ENCODE measurements at places on chromosomes 2 and 18.

DNA sequence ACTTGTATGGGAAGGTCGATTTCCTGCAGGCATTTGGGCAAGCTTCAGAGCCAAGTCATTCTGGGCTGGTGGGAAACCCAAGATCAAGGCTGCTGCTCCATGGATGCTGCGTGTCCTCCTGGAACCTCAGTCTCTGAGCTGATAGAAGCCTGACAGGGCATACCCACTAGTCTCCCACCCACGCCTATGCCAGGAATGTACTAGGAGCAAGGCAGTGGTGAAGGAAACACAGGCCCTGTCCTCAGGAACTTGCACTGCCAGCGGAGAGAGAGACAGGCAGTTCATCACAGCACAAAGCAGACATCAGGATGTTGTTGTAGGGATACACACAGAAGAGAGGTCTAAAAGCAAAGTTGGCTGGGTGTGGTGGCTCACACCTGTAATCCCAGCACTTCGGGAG lies 84.2 kb downstream of the PLB1 start:
- no peak for DNase-seq

- no peak for DNase-seq
Observed at GRCh38 chr2:68806511-68807109, 64.6 kb downstream of the BMP10 start.

DNA sequence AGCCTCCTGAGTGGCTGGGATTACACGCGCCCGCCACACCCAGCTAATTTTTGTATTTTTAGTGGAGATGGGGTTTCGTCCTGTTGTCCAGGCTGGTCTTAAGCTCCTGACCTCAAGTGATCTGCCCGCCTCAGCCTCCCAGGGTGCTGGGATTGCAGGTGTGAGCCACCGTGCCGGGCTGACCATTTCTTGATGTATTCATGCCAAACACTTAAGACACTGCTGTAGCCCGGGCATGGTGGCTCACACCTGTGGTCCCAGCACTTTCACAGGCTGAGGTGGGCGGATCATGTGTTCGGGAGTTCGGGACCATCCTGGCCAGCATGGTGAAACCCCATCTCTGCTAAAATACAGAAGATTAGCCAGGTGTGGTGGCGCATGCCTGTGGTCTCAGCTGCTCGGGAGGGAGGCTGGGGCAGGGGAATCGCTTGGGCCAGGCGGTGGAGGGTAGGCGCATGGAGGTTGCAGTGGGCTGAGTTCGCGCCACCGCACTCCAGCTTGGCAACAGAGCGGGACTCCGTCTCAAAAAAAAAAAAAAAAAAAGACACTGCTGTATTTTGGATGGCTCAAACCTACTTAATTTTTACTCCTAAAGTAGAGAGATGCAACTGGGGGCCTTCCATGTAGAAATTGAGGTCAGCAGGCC lies 140.8 kb downstream of the NUP35 start:
- no peak for DNase-seq

- DNase-seq = no peak
Observed at GRCh38 chr2:205610437-205610836, 71.9 kb upstream of the NRP2 start.

DNA sequence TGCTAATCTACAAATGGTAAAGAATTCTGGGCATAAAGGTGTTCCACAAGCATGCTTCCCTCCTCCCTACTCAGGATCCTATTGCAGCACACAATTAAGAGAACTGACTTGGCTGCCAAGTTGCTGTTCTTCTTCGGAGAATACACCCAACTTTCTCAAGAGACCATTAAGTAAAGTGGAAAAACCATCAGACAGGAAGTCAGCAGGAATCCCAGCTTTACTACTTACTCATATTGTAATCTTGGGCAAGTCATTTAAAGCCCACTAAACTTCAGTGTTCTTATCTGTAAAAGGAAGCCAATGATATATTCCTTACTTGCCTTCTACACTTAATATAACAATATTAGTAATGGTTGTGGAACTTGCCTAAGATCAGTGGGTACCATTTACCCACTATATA lies 37.8 kb downstream of the PSTPIP2 start:
- no peak for DNase-seq
